Left lung (tissue), 14 donors: ENCODE measurements at places on chromosomes 2 and 18.

DNA sequence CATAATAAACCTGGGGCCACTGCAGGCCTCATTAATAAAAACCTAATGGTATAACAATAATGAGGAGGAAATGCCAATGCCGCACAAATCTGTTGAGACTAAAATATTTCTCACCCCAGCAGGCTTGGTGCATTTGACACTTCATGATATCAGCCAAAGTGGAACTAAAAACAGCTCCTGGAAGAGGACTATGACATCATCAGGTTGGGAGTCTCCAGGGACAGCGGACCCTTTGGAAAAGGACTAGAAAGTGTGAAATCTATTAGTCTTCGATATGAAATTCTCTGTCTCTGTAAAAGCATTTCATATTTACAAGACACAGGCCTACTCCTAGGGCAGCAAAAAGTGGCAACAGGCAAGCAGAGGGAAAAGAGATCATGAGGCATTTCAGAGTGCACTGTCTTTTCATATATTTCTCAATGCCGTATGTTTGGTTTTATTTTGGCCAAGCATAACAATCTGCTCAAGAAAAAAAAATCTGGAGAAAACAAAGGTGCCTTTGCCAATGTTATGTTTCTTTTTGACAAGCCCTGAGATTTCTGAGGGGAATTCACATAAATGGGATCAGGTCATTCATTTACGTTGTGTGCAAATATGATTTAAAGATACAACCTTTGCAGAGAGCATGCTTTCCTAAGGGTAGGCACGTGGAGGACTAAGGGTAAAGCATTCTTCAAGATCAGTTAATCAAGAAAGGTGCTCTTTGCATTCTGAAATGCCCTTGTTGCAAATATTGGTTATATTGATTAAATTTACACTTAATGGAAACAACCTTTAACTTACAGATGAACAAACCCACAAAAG lies 580.9 kb upstream of the TMEFF2 start:
- H3K36me3 ChIP-seq = no peaks in the 10 kb centered on the region
- H3K4me1 ChIP-seq = no peaks in the 10 kb centered on the region
- no peak overlapping the region for H3K27ac ChIP-seq

DNA sequence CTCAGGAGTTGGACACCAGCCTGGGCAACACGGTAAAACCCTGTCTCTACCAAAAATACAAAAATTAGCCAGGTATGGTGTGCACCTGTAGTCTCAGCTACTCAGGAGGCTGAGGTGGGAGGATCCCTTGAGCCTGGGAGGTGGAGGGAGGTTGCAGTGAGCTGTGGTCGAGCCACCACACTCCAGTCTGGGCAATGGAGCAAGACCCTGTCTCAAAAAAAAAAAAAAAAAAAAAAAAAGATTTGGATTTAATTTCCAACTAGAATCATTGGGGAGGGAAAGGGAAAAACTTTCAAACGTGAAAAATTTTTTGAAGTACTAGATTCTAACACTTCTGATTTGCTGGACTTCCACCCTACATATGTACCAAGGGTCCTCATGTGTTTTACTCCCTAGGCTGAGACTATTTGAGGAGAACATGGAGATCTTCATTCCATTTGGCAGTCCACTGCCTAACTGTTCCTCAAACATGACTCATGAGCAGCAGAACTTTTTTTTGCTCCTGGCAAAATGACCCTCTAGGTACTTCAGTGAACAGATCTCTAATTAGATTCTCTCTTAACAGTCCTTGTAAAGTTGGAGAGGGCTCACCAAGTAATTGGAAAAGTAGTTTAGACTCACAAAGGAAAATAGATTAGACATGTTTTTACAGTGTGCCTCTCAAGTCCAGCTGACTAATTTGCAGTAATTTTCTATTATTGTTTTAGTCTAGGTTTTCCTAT lies 267.6 kb downstream of the METTL4 start:
- H3K4me3 ChIP-seq = no peak overlapping the region
- no peak for DNase-seq
- H3K4me1 ChIP-seq = peaks cover 10% of the 10 kb centered on the region
- H3K27ac ChIP-seq = no peak overlapping the region
- no peaks in the 10 kb centered on the region for H3K27me3 ChIP-seq

- H3K4me1 ChIP-seq = no peaks in the 10 kb centered on the region
- no peak for DNase-seq
- no peak overlapping the region for H3K27ac ChIP-seq
- H3K27me3 ChIP-seq = no peaks in the 10 kb centered on the region
- H3K36me3 ChIP-seq = no peaks in the 10 kb centered on the region
- no peak overlapping the region for H3K4me3 ChIP-seq
These were observed 176.2 kb downstream of the RDH14 start for GRCh38 chr2:18384242-18384641.

GRCh38 chr18:61922435-61922834 lies 29.6 kb upstream of the RNF152 start:
- DNase-seq = no peak
- H3K36me3 ChIP-seq = no peaks in the 10 kb centered on the region
